ENCODE measurements at places on chromosomes 3 and 15. TPM values are rescaled to one million over a fixed set of nuclear protein-coding genes. Genes with fewer than 3 reads are reported as not detected.

- DNase-seq, result no peak
- no peaks in the 10 kb centered on the region for H3K36me3 ChIP-seq
- H3K27me3 ChIP-seq, result peaks cover 20% of the 10 kb centered on the region
- no peaks in the 10 kb centered on the region for H3K4me1 ChIP-seq
- no peak overlapping the region for H3K27ac ChIP-seq
These were observed 255.4 kb downstream of the TJP1 start for GRCh38 chr15:29566914-29567313.

DNA sequence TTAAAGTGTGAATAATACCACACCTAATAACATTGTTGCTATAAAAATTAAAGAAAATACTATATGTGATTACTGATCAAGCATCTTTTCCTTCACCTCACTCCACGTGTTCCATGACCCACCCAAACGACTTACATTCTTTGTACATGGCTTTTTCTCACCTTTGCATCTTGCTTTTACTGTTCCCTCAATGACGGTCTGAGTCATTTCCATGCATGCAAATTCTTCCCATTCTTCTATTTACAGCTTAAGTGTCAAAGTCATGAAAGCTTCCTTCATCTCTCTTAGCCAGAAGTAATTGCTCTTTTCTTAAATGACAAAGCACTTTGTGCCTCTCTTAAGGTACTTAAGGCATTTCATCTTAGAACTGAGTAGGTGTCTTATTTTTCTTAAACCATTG, 64.0 kb downstream of the GREM1 start:
- H3K4me3 ChIP-seq, result no peak overlapping the region
- no peaks in the 10 kb centered on the region for H3K4me1 ChIP-seq
- no peaks in the 10 kb centered on the region for H3K36me3 ChIP-seq
- H3K27me3 ChIP-seq, result no peaks in the 10 kb centered on the region

Gene MCF2L2
- total RNA-seq, result 1.4 TPM

Gene TWF2
- total RNA-seq, result 117 TPM

GRCh38 chr3:10772271-10773161, 43.5 kb upstream of the SLC6A11 start:
- no peak overlapping the region for H3K27ac ChIP-seq
- H3K4me3 ChIP-seq, result no peak overlapping the region
- no peaks in the 10 kb centered on the region for H3K4me1 ChIP-seq
- H3K27me3 ChIP-seq, result peaks cover 50% of the 10 kb centered on the region
- no peak for DNase-seq

Gene PRRT3
- 0.70 TPM for total RNA-seq

- H3K4me1 ChIP-seq, result peaks cover 4% of the 10 kb centered on the region
- H3K27ac ChIP-seq, result no peak overlapping the region
- no peaks in the 10 kb centered on the region for H3K36me3 ChIP-seq
- DNase-seq, result peak; percentile 81
- no peaks in the 10 kb centered on the region for H3K27me3 ChIP-seq
- no peak overlapping the region for H3K4me3 ChIP-seq
These were observed 46.2 kb downstream of the TPRA1 start for GRCh38 chr3:127544192-127544802.

DNA sequence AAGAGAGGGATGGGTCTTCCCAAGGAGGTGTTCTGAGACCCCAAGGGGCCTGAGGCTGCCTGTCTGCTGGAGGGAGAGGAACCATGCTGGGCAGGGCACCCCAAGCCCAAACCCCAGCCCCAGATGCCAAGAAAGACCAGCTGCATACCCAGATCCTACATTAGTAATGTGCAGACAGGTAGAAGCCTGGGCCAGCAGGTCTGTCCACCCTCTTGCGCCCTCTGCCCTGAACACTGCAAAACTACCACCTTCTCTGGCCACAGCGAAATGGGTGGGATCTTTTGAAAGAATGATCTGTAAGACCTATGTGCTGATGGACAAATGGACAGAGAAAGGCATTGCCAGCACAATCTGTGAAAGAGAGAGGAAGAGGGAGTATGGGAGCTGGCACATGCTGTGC, 283.2 kb downstream of the EPHB1 start:
- no peaks in the 10 kb centered on the region for H3K36me3 ChIP-seq
- no peak overlapping the region for H3K4me3 ChIP-seq
- H3K4me1 ChIP-seq, result no peaks in the 10 kb centered on the region

Gene PLD1
- total RNA-seq, result 58.6 TPM

Gene NR2F2
- 15.8 TPM for total RNA-seq

DNA sequence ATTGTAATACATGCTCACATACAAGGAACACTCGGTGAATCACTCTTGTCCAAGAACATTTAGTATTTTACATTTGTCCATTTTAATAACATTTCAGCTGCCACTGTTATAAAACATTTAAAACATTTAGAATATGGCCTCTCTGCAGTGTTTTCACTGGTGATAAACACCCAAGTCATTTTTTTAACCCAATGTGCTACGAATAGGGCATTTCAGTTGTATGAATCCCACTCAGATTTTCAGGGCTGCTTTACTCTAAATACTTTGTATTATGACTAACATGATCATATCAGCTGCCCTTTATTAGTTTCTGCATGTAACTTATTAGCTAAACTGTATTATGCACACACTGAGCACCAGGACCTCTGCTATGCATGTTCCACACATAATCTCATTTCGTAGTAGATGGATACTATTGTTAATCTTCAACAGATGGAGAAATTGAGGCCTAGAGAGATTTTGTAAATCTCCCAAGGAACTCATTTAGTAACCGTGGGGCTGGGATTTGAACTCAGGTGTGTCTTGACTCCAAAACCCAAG, 148.6 kb upstream of the CDIN1 start:
- H3K4me3 ChIP-seq, result no peak overlapping the region
- H3K27me3 ChIP-seq, result no peaks in the 10 kb centered on the region
- DNase-seq, result no peak

GRCh38 chr3:83863380-83863779, 1095.4 kb upstream of the CADM2 start:
- no peak for DNase-seq
- H3K27ac ChIP-seq, result no peak overlapping the region
- H3K4me1 ChIP-seq, result no peaks in the 10 kb centered on the region
- no peaks in the 10 kb centered on the region for H3K36me3 ChIP-seq
- H3K4me3 ChIP-seq, result no peak overlapping the region

DNA sequence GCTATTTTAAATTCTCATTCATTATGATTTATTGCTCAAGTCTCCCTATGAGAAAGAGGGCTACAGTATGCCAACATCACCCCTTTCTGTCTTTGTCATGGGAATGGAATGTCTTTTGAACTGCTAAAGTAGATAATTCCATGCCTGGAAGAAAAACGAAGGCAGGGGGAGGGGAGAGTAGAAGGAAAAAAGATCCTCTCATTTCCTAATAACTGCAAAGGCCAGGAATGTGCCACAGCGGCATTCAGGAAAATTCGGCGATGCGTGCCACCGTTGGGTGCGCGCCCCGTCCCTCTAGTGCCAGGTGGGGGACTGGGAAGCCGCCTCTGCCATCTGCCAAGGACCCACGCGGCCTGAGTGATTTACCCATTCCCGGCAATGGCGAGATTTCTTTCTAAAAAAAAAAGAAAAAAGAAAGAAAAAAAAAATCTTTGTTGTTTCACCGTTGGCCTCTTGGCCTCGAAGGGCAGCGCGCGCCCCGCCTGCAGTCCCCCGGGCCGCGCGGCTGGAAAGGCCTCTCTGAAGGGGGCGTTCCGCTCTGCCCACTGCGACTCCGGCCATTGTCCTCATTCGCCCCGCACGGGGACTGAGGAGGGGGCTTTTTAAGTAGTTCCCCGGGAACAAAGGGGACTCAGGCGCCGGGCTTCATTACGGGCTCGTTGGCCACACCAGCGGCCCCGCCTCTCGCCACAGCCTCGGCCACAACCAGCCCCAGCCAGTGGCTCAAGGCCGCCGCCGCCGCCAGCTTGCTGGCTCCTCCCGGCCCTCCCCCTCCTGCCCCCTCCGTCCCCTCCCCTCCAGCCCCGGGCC, 54.5 kb downstream of the CPN2 start:
- no peaks in the 10 kb centered on the region for H3K27me3 ChIP-seq
- H3K36me3 ChIP-seq, result no peaks in the 10 kb centered on the region
- peak; percentile 66 for DNase-seq
- no peak overlapping the region for H3K27ac ChIP-seq
- peaks cover 9% of the 10 kb centered on the region for H3K4me1 ChIP-seq
- H3K4me3 ChIP-seq, result peak overlapping the region; percentile 45

DNA sequence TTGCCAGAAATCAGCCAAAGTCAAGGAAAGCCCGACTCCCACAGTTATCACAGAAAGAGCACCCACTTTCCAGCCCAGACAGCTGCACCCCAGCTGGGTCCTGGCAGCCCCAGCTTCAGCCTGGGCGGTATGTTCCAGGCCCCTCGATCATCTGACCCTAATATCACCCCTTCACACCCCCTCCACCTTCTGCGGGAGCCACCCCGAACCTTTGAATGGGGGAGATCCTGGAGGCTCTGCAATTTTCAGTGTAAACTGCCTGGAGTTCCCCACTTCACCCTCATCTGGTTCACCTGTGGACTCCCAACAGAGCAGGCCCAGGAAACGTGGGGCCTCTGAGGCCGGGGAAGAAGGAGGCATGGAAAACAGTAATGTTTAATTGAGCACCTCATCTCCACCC, 5.9 kb downstream of the PRSS50 start:
- no peak overlapping the region for H3K27ac ChIP-seq
- no peaks in the 10 kb centered on the region for H3K36me3 ChIP-seq
- no peaks in the 10 kb centered on the region for H3K4me1 ChIP-seq

GRCh38 chr3:12981306-12982275, 91.6 kb downstream of the IQSEC1 start:
- peaks cover 44% of the 10 kb centered on the region for H3K4me1 ChIP-seq
- H3K36me3 ChIP-seq, result peaks cover 13% of the 10 kb centered on the region
- no peak overlapping the region for H3K27ac ChIP-seq
- no peaks in the 10 kb centered on the region for H3K27me3 ChIP-seq

Gene TMEM40
- total RNA-seq, result 0.95 TPM

DNA sequence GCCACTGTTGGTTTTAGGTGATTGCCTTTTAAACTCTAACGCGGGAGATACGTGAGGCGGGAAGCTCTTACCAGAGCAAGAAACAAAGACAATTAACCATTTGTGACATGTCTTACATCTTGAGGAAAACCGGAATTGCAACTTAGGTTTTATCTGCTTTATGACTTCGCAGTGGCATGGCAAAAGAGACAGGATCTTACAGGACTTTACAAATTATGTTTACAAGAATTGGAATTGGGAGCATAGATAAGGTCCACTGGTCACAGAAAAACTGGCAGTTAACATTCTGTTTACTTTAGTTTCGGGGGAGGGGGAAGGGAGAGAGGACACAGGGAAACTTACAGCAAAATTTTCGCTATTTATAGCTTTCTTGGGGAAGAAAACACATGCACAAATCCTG, 1119.6 kb downstream of the ZPLD1 start:
- H3K36me3 ChIP-seq, result no peaks in the 10 kb centered on the region
- DNase-seq, result no peak
- H3K4me3 ChIP-seq, result no peak overlapping the region
- no peaks in the 10 kb centered on the region for H3K27me3 ChIP-seq

Gene MGLL
- total RNA-seq, result 90.0 TPM

DNA sequence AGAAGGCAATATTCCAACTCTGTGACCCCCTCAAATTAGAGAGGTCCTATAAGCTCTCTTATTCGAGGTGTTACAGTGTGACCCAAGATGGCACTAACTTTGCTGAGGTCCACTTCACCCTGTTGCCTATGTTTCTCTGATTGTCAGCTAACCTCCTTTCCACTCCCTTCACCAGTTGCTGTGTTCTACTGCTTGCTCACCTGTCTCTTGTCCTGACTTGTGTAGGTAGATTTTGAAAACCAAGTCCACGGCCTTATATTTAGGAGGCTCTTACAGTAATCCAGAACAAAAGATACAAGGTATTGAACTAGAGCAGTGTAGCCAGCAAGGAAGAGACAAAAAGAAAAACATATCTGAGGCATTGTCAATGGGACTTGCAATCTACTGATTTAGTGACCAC, 20.1 kb upstream of the GSK3B start:
- no peak overlapping the region for H3K27ac ChIP-seq
- H3K4me3 ChIP-seq, result no peak overlapping the region
- no peaks in the 10 kb centered on the region for H3K27me3 ChIP-seq
- no peaks in the 10 kb centered on the region for H3K4me1 ChIP-seq
- no peak for DNase-seq

Gene CPLX3
- total RNA-seq, result 2.5 TPM

- H3K27me3 ChIP-seq, result no peaks in the 10 kb centered on the region
- H3K4me1 ChIP-seq, result no peaks in the 10 kb centered on the region
- no peak for DNase-seq
- no peak overlapping the region for H3K27ac ChIP-seq
- no peak overlapping the region for H3K4me3 ChIP-seq
These were observed 37.9 kb downstream of the IQCB1 start for GRCh38 chr3:121796970-121797369.

Gene LMOD3
- 207 TPM for total RNA-seq

DNA sequence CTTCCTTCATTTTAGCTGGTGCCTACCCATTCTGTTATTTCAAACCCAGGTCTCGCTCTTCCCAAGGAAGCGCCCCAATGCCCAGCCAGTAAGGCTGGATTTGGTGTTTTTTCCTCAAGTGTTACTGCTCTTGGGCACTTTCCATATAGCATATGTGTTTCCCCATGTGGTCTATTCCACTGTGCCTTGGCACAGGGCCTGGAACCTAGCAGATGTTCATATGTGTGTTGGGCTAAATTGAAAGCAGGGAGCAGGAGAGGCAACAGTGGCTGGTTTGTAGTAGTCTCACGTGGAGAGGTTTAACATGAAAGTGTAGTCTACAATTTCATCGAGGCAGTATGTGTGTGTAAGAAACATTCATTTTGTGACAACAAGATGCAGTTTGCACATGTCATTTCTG, 48.2 kb upstream of the TEX264 start:
- H3K36me3 ChIP-seq, result no peaks in the 10 kb centered on the region
- no peaks in the 10 kb centered on the region for H3K27me3 ChIP-seq
- no peak overlapping the region for H3K27ac ChIP-seq
- peaks cover 13% of the 10 kb centered on the region for H3K4me1 ChIP-seq
- no peak overlapping the region for H3K4me3 ChIP-seq
